ENCODE measurements at places on chromosomes 16 and 17. TPM values are rescaled to one million over a fixed set of nuclear protein-coding genes. Genes with fewer than 3 reads are reported as not detected.

DNA sequence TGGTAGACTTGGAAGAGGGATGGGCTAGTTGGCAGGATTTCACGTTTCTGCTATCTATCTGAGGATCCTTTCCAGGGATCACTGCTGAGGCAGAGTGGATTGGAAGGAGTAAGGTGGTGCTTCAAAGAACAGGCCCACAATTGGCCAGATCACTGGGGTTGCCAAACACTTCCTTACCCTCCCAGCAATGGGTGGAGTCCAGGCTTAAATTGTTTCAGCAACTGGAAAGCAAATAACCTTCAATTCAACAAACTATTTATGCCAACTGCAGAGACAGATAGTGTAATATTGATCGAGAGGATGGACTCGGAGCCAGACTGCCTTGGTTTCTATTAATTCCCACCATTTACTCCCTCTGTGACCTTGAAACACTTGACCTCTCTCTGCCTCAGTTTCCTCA is 2.1 kb downstream of the ARRB2 start:
- DNase-seq = no peak

GRCh38 chr16:4507588-4508345 is 30.8 kb downstream of the CDIP1 start:
- DNase-seq = no peak

DNA sequence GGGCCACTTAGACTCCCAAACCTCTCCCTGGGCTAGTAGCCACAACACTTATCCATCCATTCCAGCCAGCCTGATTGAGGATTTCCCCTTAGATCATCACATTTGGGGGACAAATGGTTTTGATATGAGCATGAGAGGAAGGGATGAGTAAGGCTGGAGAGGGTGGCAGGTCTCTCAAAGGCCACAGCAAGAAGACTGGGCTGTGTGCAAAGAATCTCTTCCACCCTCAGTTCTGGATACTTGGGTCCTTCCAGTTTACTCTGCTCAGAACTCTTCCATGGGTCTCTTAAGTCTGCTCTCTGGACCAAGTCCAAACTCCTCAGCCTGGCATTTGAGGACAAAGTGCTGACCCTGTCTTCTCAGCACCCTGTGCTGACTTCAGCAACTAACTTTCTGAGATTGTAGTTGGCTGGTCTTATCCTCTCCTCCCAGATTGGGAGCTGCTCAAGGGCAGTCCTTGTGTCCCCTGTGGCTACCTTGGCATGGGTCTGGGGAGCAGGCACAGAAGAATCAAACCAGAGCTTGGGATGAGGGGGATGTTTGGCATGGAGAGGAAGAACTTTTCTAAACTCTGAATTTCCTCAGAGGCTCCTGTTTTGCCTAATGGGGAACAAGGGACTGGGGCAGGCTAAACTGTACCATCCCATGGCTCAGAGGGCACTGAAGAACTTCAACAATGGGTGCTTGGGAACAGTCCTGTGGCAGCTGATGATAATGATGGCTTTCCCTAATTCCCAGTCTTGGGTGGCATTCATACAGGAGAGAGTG is 3.1 kb upstream of the NFATC3 start:
- DNase-seq = no peak

DNA sequence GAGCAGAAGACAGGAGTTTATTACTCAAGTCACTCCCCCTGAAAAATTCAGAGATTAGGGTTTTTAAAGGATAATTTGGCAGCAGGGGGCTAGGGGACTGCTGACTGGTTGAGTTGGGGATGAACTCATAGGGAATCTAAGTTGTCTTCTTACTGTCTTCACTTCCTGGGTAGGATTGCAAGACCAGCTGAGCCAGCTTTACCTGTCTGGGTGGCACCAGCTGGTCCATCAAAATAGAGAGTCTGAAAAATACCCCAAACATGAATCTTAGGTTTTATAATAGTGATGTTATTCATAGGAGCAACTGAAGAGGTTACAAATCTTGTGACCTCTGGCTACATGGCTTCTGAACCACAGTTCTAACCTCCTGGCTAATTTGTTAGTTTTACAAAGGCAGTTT is 157.9 kb downstream of the PPM1E start:
- DNase-seq = no peak

DNA sequence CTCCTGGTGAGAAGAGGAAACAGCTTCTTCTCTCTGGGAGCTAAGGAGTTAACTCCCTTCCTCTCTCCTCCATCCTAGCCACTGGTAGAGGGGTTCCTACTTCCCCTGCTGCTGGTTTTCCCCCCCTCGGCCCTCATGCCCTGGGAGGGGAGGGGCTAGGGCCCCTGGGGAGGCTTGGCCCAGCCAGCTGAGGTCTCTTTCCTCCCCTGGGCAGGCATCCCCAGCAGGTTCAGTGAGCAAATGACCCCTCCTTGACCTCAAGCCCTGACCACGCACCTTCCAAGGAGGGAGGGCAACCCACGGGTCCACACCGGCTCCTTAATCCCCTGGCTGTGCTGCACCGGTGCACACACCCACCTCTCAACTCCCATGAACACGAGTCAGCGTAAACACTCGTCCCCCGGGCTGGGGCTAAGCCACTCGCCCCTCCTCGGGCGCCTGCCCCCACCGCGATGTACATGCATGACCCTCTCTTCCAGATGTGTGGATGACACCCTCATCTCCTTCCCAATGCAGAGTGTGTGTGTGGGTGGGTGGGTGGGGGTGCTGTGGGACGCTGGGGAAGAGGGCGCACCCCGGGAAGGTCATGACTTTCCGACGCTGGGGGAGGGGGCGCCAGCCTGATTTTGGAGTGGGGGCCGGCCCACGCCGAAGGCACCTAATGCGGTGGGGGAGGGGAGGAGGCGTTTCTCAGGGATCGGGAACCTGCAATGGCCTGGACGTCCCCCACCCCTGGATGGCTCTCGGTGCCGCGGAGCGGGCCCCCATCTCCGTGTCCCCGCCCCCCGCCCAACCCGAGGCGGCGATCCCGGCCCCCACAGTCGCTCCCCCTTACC is 33.7 kb downstream of the SRCIN1 start:
- no peak for DNase-seq

DNA sequence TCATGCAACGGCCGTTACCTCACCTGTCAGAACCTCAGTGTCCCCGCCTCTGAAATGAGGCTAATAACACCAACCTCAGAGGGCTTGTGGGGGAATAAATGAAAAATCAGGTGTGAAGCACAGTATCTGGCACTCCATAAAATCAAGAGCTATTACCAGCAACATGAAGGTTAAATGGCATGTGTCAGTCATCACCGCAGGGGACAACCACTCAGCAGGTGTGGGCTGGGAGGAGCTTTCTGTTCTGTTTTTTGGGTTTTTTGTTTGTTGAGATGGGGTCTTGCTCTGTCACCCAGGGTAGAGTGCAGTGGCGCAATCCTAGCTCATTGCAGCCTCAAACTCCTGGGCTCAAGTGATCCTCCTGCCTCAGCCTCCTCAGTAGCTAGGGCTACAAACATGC is 16.8 kb upstream of the KRT19 start:
- no peak for DNase-seq

DNA sequence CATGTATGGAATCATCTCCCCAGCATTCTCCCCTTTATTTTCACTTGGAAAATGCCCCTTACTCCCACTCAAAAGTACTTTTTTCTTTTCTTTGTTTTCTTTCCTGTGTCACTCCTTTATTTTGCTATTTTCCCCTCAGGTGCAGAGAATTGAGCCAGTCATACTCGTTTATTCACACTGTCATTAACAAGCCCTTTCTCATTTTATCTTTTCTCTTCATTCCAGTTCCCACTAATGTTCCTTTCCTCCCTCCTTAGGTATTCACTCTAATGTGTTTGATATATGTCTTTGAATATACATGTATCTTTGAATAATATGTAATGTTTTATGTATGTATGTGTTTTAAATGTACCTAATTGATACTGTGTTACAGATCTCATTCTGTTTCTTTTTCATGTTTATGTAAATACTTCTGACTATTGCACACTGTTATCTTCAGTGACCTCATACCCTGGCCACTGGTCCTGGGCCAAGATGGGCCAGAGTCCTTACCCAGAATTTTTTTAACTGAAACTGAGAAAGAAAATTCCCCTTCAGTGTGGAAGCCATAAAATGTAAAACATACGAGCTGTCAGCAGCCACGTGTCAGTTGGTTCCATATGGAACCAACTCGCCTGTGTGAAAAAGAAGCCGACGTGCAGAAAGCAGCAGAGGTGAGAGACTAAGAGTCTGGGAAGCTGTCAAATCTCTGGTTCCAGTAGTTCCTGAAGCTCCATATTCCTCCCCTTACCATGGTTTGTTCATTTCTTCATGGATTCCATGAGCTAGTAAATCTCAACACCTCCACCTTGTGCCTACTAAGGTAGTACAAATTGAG is 5.8 kb downstream of the SRR start:
- no peak for DNase-seq

- no peak for DNase-seq
Observed at GRCh38 chr17:17750881-17751280, 69.6 kb downstream of the RAI1 start.

GRCh38 chr16:49556606-49557446 is 183.2 kb downstream of the C16orf78 start:
- no peak for DNase-seq

- no peak for DNase-seq
Observed at GRCh38 chr17:27532269-27533263, 76.3 kb downstream of the KSR1 start.

- DNase-seq = no peak
Observed at GRCh38 chr16:57514791-57515600, 21.4 kb downstream of the CCDC102A start.

DNA sequence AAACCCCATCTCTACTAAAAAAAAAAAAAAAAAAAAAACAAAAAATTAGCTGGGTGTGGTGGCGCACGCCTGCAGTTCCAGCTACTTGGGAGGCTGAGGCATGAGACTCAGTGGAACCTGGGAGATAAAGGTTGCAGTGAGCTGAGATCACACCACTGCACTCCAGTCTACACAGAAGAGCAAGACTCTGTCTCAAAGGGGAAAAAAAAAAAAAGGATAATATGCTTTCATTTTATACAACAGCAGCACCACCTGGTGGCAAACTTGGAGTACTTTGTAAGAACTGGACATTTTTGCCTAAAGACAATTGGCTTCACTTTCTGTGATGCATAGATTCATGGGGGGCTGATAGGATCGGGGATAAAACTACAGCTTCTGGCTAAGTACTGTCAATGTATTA is 8.5 kb downstream of the CHTF8 start:
- peak; percentile 62 for DNase-seq

DNA sequence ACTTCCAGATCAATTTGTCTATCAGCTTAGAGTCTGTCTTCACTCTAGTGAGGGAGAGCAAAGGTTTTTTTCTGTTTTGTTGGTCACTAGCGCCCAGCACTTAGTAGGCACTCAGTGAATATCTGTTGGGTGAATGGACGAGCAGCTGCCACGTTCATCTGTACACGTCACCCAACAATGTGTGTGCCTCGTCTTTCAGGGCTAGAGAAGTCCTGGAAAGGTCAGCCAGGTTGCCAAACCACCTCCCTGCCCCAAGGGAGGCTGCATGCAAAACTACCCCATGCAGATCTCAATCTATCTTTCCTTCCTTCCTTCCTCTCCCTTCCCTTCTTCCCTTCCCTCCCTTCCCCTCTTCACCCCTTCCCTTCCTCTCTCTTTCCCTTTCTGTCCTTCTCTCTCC is 340.9 kb downstream of the SOX9 start:
- no peak for DNase-seq

DNA sequence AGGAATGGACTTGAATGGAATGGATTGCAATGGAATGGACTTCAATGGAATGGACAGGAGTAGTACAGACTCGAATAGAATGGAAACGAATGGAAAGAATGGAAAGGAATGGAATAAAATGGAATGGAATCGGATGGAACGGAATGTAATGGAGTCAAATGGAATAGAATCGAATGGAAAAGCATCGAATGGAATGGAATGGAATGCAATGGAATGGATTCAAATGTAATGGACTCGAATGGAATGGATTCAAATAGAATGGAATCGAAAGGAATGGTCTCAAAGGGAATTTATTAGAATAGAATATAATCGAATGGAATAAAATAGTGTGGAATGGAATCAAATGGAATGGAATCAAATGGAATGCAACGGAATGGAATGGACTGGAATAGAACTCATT is 484.9 kb upstream of the WSB1 start:
- no peak for DNase-seq

- DNase-seq = no peak
Observed at GRCh38 chr17:48527547-48527932, 3.3 kb downstream of the HOXB1 start.

DNA sequence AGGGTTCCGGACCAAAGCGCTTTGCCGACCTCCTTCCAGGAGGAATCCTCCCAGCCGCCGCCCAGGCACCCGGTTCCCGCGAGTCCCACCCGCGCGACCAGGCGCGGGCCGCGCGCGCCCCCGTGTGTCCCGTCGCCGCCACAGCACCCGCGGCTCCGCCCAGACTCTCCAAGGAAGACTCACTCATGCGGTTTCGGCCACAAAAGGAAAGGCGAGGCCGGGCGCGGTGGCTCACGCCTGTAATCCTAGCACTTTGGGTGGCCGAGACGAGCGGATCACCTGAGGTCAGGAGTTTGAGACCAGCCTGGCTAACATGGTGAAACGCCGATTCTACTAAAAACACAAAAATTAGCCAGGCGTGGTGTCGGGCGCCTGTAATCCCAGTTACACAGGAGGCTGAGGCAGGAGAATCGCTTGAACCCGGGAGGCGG is 3.5 kb upstream of the PKMYT1 start:
- DNase-seq = peak; percentile 91

Gene ZNF594
- total RNA-seq = 14.0 TPM

Gene SAMD14
- 0.73 TPM for total RNA-seq

Gene KRT33B
- total RNA-seq = not detected

Gene ADGRG3
- total RNA-seq = not detected

Gene VWA3A
- 0.73 TPM for total RNA-seq

Gene PIPOX
- 2.8 TPM for total RNA-seq

Gene NECAB2
- 0.74 TPM for total RNA-seq

Measured in PC-9 (cell line).